HS-5 (cell line): ENCODE measurements at places on chromosomes 1 and 21.

DNA sequence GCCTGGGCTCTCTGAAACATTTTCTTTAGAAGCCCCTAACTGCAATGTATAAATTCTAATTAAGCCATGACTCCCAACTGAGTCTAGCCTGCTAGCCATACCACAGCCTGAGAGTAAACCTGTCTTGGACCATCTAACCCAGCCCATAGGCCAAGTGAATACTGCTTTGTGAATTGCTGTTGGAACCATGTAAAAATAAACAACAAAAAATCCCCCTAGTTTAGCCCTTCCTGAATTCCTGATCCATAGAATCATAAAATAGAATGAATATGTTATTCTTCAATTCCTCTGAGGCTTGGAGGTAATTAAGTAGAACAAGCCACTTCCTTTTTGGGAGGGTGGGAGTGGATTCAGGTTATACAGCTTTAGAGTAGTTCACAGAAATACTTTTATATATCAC, 1496.4 kb downstream of the MRPL39 start:
- DNase-seq, result no peak

- DNase-seq, result no peak
These were observed 505.1 kb upstream of the USP24 start for GRCh38 chr1:55720261-55720660.

DNA sequence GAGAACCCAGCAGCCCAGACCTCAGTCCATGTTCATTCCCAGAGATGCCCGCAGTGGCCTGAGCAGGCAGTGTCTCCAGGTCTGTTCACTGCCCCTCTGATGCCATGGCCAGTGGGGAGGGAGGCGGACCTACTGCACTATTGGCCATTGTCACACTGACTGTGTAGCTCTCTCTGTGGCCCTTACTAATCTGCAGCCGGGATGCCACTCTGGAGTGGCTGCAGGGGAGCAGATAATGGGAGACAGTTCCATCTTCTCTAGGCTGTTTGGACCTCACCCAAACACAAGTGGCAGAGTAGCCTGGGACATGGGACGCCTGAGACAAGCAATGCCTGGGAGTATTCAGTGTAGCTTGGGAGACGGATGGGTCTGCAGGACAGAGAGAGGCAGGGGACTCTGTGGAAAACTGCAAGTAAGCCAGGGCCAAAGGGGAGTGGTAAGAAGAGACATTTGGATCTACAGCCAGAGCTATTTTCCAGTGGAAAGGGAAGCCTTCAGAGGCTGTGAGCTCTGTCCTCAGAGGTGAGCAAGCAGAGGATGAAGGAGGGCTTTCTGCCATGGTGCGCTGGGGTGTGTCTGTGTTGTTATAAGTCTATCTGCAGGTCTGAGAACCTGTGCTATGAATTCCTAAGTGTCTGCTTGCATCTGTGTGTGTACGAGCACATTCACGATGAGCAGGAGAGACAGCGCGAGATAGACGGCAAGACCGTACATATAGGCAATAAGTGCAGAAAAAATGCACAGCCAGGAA, 26.7 kb downstream of the DMBX1 start:
- DNase-seq, result no peak

DNA sequence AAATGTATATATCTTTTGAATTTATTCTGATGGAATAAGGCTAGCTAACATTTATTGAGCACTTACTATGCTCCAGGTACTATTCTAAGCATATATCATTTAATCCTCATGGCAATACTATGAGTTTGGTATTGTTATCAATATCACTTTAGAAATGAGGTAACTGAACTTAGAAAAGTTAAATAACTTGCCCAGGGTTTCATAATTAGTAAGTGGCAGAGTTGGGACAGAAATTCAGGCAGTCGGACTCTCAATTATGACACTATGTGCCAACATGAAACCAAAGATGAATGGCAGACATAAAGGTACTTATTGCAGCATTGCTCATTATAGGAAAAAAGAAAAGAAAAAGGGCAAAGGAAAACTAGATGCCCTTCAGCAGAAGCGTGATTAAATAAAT, 48.2 kb downstream of the RAB3GAP2 start:
- no peak for DNase-seq

DNA sequence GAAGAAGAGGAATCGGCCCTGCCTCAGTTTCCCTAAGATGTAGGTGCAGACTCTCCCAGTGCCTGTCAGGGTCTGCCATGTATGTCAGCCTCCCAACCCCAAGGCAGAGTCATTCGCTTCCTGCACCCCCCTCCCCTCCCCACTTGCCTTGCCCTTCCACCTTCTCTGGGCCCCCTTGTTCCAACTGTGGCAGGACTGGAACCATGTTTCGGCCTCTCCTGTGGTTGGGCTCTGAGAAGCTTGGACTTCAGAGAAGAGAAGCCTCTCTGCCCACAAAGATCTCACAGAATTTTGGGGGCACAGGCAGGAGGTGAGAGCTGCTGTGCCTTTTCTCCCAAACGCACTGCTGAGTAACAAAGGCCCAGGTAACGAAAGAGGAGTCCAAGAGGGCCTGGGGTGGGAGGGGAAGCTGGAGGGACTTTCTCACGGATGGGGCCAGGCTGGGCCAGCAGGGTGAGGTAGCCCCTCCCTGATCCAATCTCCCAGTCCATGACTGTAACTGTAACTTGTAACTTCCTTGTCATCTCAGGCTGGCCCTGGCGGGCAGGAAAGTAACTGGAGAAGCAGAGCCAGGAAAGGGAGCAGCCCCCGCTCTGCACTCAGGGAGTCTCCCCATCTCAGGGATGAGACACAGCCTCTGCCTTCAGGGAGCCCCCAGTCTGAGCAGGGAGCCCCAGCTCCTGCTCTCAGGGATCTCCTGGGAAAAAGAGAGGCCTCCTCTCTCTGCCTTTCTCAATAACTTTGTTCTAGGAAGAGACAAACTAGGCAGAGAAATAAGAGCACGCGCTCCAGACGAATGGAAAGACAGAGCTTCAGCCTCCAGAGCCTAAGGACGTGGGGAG, 11.3 kb downstream of the CRABP2 start:
- DNase-seq, result no peak

GRCh38 chr21:15365751-15366392, 301.1 kb upstream of the NRIP1 start:
- DNase-seq, result no peak
